ENCODE measurements at places on chromosomes 2 and 18.

- no peak for DNase-seq
Measured at GRCh38 chr2:96542357-96542977, 5.9 kb downstream of the ARID5A start.

DNA sequence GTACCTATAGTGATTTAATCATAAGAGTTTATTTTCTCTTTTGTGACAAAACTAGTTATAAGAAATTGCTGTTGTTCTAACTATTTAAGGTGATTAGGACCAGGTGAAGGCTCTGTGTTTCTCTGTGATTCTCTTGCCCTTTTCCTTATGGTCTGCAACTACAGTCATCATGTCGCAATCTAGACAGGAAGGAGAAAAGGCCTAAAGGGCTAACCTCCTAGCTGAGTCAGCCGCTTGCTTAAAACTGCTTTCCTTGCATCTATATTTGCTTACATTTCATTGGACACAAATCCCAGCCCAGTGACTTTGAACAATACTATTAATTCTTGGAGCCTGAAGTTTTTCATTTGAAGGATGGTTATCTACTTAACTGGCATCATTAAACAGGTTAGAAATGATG is 93.1 kb downstream of the PIK3C3 start:
- DNase-seq = peak; percentile 32

- DNase-seq = peak; percentile 81
Measured at GRCh38 chr2:218387369-218388194, 5.5 kb downstream of the SLC11A1 start.

DNA sequence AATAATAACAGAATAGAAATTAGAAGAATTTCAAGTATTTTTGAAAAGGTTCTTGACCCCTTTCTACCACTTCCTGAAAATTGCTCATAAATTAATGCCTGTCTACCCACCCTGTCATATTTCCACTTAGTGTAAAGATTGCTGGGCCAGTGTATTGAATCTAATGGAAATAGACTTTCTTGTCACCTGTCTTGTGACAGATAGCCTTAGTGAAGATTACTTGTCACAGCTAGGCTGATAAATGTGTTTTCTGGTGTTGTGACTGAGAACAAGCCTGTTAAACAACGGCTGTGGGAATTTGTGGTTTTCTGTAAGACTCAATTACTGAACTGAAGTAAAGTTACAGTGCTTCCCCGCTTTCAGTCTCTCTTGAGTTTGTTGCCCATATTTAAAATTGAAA is 37.0 kb downstream of the PIK3C3 start:
- DNase-seq = no peak
